ENCODE measurements at places on chromosomes 7 and 10. TPM values are rescaled to one million over a fixed set of nuclear protein-coding genes. Genes with fewer than 3 reads are reported as not detected.

The TMEM178B gene
- 0.20 TPM for polyA plus RNA-seq

The EBLN1 gene
- polyA plus RNA-seq: not detected

The CEP41 gene
- 20.9 TPM for polyA plus RNA-seq

The CTAGE8 gene
- polyA plus RNA-seq: not detected

GRCh38 chr7:155576900-155577508, 30.6 kb upstream of the CNPY1 start:
- no peak overlapping the region for H3K27ac ChIP-seq
- H3K27me3 ChIP-seq: peaks cover 30% of the 10 kb centered on the region
- DNase-seq: no peak
- no peaks in the 10 kb centered on the region for H3K36me3 ChIP-seq
- no peak overlapping the region for H3K4me3 ChIP-seq

- H3K4me1 ChIP-seq: peaks cover 22% of the 10 kb centered on the region
- no peak overlapping the region for H3K4me3 ChIP-seq
- no peak overlapping the region for H3K27ac ChIP-seq
- no peaks in the 10 kb centered on the region for H3K36me3 ChIP-seq
These were observed 178.0 kb upstream of the BMPER start for GRCh38 chr7:33727315-33727714.

DNA sequence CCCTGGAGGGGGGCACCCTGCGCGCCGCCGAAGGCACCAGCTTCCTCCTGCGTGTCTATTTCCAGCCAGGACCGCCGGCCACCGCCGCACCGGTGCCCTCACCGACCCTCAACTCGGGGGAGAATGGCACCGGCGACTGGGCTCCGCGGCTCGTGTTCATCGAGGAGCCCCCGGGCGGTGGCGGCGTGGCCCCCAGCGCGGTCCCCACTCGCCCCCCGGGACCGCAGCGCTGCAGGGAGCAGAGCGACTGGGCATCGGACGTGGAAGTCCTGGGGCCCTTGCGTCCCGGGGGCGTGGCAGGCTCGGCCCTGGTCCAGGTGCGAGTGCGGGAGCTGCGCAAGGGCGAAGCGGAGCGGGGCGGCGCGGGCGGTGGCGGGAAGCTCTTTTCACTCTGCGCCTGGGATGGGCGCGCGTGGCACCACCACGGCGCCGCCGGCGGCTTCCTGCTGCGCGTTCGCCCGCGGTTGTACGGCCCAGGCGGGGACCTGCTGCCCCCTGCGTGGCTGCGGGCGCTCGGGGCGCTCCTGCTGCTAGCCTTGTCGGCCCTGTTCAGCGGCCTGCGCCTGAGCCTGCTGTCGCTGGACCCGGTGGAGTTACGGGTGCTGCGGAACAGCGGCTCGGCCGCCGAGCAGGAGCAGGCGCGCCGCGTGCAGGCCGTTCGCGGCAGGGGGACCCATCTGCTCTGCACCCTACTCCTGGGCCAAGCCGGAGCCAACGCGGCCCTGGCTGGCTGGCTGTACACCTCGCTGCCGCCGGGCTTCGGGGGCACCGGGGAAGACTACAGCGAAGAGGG, 594 bp downstream of the CNNM1 start:
- no peak overlapping the region for H3K27ac ChIP-seq
- H3K36me3 ChIP-seq: no peaks in the 10 kb centered on the region
- DNase-seq: peak; percentile 83
- H3K4me1 ChIP-seq: no peaks in the 10 kb centered on the region
- H3K27me3 ChIP-seq: peaks cover 27% of the 10 kb centered on the region

- DNase-seq: no peak
- no peaks in the 10 kb centered on the region for H3K4me1 ChIP-seq
- H3K4me3 ChIP-seq: no peak overlapping the region
These were observed 527.8 kb downstream of the SH2D4B start for GRCh38 chr10:81065474-81065873.

Data from SK-N-SH (cell line).